ENCODE measurements at places on chromosomes 2 and 18. TPM values are rescaled to one million over a fixed set of nuclear protein-coding genes. Genes with fewer than 3 reads are reported as not detected.

GRCh38 chr2:238593678-238594077 lies 167.0 kb downstream of the ASB1 start:
- no peak for DNase-seq

- no peak for DNase-seq
Observed at GRCh38 chr2:215879977-215880940, 133.1 kb downstream of the MREG start.

GRCh38 chr2:126437016-126437415 lies 218.9 kb upstream of the GYPC start:
- DNase-seq: no peak

DNA sequence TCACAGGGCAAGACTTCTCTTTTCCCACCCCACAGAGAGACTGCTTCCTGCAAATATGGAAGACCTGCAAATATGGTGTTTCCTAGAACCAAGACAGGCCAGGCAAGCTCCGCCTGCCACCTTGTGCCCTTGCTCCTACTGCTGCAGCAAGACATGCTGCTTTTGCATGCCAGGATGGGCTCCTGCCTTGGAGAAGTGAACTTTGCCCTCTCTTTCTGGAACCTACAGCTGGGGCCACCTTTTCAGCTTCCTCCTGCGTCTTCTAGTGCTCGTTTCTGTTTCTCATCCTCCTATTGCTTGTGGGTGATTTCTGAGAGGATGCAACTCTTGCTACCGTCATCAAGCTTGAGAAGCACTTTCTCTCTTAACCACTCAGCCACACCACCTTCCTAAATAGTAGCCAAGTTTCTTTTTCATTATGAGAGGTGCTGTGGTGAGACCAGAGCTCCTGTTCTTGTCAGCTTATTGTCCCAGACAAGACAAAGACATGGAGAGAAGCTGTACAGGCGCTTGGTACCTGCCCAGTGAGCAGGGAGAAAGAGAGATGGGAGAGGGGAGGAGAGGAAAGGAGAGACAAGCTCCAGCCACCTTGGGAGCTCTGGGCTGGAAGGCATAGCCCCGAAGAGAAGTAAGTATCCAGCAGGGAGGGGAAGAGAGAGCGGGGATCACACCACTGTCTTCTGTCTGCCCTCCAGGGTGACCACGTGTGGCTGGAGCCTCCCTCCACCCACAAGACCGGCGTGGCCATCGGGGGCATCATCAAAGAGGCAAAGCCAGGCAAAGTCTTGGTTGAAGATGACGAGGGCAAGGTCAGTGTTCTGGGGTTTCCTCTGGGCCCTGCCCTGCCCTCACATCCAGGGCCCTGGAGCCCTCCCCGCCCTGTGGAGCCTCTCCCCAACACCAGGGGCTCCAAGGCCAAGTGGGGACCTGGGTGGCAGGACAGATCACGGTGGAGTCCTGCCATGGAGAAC lies 28.3 kb downstream of the MYO7B start:
- no peak for DNase-seq

SLC5A7 gene
- total RNA-seq: 6.3 TPM

- no peak for DNase-seq
Observed at GRCh38 chr18:32831781-32832180, 59.0 kb upstream of the KLHL14 start.

NDC80 gene
- total RNA-seq: 33.0 TPM

C2orf81 gene
- total RNA-seq: 0.74 TPM

ICA1L gene
- total RNA-seq: 67.0 TPM

DNA sequence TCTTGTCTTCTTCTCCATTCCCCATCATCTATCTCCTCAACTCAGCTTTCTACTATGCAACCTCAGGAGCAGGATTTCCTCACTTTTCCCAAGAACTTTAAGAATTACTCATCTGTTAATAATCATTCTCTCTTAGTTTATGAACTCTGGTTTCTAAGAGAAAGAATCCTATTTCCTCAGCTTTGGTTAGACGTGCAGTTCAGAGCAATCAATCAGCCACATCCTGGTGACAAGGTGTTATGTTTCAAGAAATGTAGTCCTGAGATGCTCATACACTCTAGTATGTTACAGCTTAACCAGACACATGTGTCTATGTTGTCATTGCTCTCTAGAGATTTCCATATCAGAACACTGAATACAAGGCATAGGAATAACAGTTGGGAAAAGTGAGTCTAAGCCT lies 277.9 kb downstream of the MBD2 start:
- no peak for DNase-seq

- no peak for DNase-seq
Observed at GRCh38 chr2:47520302-47520630, 117.3 kb downstream of the MSH2 start.

ITGAV gene
- 183 TPM for total RNA-seq

- DNase-seq: no peak
Observed at GRCh38 chr2:63078852-63079606, 28.4 kb downstream of the OTX1 start.

GRCh38 chr18:9082711-9083510 lies 19.6 kb upstream of the NDUFV2 start:
- no peak for DNase-seq

DNA sequence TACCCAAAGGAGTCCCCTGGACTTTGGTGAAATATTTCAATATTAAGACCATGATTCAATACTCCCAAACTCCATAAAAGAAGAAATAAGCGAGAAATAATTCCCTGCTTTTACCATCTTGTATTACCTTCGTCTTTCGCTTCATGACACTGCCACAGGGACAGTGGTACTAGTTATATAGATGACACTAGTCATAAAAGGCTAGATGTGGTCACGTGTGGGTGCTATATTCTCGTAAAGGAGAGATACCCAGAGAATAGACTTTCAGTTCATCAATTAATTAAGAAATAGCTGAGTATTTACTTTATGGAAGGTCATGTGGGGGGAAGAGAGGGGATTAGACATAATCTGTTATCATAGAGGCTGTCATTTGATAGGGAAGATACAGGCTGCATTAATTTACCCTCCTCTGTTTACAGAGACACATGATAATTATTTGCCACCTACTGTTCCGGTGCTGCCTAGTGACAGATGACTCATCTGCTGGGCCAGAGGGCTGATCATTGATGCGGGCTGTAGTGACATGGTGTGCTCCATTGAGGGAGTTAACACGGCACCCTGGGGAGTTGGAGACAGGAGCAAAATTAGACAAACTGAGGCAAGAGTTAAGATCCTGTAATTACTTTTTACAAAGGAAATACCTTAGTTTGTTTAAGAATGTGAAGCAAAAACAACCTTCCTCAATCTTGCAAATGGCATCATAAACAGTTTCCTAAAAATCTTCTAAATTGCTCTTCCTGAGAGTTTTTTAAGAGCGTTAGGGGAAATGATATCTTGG lies 78.2 kb upstream of the ITGB6 start:
- no peak for DNase-seq

- peak; percentile 26 for DNase-seq
Observed at GRCh38 chr2:2876331-2877221, 501.0 kb downstream of the EIPR1 start.

DNA sequence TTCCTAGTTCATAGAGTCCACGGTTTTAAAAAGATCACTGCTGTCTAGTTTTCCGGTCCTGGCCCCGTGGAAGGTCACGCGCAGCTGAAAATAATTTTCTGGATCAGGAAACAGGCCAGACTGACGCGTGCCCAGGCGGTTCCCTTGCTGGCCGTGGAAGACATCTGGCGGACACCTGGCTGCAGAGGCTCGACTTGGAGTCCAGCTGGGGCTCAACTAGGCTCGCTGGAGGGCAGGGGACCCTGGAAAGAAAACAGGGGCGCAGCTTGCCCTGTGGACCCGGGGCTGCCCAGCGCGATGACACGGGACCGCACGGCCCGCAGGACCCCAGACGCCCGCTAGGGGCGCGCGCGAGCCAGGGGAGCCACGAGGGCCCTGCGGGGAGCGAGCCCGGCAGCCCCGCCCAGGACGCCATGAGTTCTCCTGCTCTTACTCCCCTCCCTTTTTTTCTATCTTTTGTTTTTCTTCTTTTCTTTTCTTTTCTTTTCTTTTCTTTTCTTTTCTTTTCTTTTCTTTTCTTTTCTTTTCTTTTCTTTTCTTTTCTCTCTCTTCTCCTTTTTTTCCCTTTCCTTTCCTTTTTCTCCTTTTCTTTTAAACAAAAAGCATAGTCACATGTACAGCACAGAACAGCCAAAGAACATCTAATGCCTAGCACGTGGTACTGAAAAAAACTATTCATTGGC lies 43.2 kb upstream of the UBE2F start:
- no peak for DNase-seq

DNA sequence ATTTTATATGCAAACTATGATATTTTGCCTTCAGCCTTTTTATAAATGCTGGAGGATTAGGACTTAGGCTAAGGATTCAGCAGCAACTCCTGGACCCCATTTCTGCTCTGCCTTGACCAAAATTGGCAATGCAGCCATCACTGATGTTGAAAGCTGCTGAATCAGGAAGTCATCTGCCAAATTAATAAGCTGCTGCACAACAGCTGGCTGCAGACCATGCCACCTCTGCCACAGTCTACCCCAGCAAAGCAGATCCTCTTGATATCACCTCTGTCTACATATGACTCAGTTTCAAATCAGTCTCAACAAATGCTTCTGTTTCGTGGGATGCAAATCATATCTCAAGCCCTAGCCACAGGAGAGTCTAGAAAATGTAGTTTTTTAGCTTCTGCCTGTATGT lies 7.1 kb upstream of the SOS1 start:
- DNase-seq: no peak

- no peak for DNase-seq
Observed at GRCh38 chr18:44748582-44748981, 67.9 kb downstream of the SETBP1 start.

- no peak for DNase-seq
Observed at GRCh38 chr2:158776231-158776630, 18.9 kb upstream of the DAPL1 start.

GRCh38 chr18:50706199-50706598 lies 113.6 kb downstream of the MRO start:
- no peak for DNase-seq

GRCh38 chr2:218814540-218815243 lies 16.9 kb downstream of the PRKAG3 start:
- DNase-seq: no peak

GRB14 gene
- 5.8 TPM for total RNA-seq

DNA sequence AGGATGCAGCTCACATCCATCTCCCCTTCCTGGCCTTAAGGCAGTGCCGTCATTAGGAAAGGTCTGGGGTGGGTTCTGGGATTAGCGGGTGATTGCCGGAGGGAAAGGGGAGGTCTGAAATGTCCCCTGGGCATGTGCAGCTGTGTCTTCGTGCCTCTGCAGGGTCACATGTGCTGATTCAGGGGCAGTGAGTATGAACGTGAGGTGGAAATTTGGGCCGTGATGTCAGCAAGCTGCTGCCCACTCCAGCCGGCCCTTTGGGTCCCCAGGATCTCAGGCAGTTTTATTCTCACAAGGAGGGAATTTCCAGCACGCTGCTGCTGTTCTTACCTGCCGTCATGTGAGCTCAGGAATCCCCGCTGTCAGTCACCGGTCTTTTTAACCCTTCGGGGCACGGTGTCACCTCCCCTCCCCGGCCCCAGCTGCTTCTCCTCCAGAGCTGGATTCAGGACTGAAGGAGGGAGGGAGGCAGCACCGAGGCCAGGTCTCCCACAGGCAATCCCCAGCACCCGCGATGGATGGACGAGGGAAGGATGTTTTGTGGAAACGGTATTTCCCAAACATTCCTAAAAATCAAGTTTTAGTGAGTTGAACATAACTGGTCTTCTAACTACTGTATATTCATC lies 23.5 kb downstream of the GPR35 start:
- DNase-seq: no peak

DNA sequence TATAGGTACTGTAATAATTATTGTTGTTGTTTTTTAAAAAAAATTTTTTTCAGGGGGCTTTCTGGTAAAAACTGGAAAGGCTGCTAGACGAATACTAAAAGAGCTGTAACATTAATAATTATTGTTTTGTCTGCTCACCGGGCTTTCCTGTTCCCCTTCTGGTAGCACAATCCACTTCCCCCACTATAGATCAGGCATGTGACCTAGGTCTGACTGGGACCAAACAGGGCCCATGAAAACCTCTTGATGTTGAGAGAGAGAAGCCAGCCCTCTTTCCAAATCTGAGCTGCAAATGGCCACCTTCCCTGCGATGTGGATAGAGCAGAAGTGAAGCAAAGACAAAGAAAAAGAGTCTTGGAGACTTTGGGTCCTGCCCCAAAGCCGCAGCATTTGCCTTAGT lies 23.4 kb downstream of the SH2D6 start:
- DNase-seq: no peak

GRCh38 chr2:48474574-48475298 lies 55.2 kb upstream of the STON1 start:
- peak; percentile 54 for DNase-seq

BOK gene
- total RNA-seq: 16.7 TPM

All from urinary bladder (tissue), 4 donors.